ENCODE measurements at places on chromosomes 3 and 15. TPM values are rescaled to one million over a fixed set of nuclear protein-coding genes. Genes with fewer than 3 reads are reported as not detected.

The CADPS gene
- total RNA-seq, result not detected

The GADL1 gene
- total RNA-seq, result not detected

The KIF23 gene
- total RNA-seq, result 14.7 TPM

The ZMAT3 gene
- 36.4 TPM for total RNA-seq

Data from mammary epithelial cell (primary cell).